ENCODE measurements at places on chromosomes 5 and 9.

DNA sequence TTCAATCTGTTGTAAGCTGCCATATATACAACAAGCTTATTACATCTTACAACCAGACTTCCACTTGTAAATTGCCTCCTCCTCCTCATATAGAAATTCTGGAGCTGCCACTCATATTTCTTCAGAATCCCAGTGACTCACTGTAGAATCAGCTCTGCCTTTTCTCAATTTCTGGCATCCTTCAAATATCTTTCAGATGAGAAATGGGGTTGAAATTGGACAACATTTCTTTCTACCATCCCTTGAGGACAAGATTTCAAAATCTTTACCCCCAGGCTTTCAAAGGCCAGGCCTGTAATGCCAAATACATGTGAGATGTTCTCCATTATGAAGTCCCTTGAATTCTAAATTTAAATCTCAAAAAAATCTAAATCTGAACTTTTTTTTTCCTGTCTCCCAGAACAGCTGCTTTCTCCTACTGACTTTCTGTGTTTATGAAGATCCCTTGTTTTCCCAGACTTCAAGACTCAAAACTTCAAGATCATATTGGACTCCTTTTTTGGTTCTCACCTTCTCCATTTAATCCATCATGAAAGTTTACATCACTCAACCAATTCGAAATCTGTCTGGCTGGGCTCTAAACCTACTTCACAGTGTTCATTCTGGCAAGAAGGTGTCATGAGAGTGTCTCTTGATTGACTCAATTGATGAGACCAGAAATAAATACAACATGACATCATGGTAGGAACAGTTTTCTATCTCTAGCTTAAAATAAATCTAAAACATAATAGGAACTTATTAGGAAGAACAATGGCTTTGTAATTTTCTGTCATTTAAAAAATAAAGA, 109.8 kb downstream of the HMHB1 start:
- no peak for DNase-seq

DNA sequence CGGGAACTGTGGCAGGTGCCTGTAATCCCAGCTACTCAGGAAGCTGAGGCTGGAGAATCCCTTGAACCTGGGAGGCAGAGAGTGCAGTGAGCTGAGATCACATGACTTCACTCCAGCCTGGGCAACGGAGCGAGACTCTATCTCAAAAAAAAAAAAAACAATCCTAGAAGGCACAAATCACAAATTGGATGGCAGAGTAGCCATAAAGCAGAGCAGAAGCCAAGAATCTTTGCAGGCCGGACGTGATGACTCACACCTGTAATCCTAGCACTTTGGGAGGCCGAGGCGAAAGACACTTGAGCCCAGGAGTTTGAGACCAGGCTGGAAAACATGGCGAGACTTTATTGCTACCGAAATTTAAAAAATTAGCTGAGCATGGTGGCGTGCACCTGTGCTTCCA, 9.2 kb upstream of the FUBP3 start:
- no peak for DNase-seq

- DNase-seq = no peak
These were observed 14.5 kb upstream of the TAL2 start for GRCh38 chr9:105647595-105648349.

- no peak for DNase-seq
These were observed 32.0 kb upstream of the HSD17B3 start for GRCh38 chr9:96333958-96334357.

Data from stimulated activated CD8-positive, alpha-beta memory T cell treated with anti-CD3 and anti-CD28 coated beads, Interleukin-4, amount 100 ng/mL, for 48 hours (primary cell).